Kidney glomerular epithelial cell (primary cell): ENCODE measurements at places on chromosomes 11 and 22.

GRCh38 chr22:26574001-26574723 is 15.8 kb downstream of the TPST2 start:
- DNase-seq: no peak

DNA sequence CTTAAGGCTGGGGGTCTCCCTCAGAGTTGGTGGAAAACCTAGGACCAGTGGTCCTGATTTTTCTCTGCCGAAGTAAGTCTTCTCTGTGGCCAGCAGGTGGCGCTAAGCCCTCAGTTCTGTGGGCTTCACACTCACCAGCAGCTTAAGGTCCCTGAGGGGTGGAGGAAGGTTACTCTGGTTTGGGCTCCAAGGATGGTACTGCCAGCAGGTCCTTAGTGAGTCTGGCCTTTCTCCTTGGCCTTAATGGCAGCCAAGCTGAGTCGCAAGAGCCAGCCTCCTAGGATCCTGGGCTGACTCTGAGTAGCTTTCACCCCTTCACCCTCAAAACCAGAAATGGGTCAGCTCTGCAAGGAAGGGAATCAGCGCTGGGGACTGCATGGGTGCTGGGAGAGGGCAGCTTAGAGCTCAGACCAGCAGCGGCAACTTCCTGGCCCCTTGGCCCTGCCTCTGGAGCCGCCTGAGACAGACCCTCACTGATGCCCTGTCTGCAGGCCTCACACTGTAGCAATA is 4.4 kb downstream of the KCNJ11 start:
- peak; percentile 59 for DNase-seq

GRCh38 chr11:77084581-77085191 is 17.9 kb downstream of the CAPN5 start:
- DNase-seq: no peak

- DNase-seq: no peak
Observed at GRCh38 chr11:76278526-76278925, 72.2 kb upstream of the WNT11 start.

DNA sequence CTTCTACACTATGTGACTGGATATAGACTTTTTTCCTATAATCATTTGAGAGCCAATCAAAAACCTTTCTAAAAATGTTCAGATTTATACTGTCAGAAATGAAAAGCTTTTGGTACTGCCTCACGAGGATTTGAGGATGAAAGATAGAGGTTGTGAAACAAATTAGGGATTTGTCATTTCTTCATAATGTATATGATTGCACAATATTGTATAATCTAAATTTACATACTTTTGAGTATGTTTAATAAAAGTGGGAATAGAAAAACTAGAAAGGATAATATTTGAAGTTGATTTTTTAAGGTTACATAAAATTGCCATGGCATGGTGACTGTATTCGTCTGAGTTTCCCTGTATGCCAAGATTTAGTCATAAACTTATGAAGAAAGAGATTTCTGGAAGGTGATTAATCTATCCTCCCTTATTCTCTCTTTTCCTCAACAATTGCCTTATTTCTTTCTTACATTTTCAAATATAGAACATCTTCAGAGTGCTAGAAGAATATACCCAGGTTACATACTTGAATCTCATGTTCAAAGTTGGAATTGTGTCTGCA is 56.2 kb downstream of the CASP12 start:
- DNase-seq: no peak

DNA sequence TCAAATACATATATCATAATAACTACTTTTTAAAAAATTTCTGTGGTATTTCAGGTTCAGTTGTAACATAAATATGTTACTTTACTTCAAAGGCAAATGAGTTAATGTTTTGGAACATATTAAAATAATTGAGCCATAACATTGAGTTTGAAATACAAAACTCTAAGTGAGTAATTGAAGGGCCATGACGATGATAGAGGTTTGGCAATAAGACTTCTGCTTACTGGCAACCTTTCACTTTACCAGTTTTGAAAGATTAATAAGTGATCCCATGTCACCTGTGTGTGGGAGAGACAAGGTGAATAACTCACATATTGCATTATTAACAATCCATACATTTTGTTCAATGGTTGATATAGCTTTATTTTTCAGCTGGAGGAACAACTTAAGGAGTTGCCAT is 144.4 kb downstream of the GRIA4 start:
- no peak for DNase-seq

DNA sequence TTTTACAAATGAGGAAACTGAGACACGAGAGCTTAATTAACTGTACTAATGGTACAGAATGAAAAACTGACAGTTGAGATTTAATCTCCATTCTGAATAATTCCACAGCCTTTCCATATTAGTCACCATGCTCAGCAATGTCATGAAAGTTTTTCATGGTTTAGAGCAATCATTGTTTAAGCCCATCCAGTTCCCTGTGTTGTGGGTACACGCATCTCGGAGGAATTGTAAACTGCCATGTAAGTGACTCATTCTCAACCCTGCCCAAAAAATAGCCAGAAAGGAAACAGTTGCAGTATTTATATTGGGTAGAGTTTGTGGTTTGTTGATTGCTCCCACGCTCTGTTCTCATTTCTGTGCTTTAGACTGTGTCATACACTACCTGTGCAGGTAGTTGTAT is 1790.8 kb downstream of the LRRC4C start:
- DNase-seq: no peak

DNA sequence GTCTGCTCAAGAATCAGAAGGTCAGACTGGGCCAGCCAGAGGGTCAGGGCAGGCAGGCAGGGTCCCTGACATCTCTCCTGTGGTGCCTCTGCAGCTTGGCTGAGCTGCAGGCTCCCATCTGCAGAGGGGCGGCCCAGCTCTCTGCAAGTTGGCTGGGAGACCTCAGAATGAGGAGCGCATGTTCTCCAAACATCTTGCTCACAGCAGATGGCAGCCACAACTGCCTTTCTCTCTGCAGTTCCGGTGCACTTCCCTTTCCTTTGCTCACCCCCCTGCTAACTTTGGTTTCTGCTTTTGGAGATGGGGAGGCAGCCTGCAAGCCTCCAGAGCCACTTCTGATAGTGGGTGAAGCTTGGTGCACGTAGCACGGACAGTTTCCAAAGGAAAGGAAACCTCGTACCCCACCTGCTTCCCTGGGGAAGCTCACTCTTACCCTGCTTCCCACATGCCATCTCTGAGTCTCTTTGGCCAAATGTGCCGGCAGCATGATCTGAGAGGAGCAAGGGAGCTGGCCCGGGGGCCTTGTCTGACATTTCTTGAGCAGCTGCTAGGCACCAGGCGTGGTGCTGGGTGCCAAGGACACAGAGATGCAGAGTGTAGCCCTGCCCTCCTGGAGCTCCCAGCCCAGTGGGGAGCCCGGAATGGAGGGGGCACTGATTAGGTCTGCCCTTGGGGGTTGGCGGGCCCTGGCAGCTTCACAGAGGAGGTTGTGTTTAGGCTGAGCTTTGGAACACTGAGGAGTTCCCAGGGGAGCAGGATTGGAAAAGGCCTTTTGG is 18.2 kb downstream of the DAGLA start:
- DNase-seq: no peak

GRCh38 chr11:17383461-17383860 is 5.0 kb downstream of the KCNJ11 start:
- DNase-seq: no peak

GRCh38 chr11:34881900-34882299 is 34.3 kb downstream of the APIP start:
- no peak for DNase-seq

GRCh38 chr11:67538823-67539505 is 15.7 kb upstream of the CABP2 start:
- DNase-seq: no peak

DNA sequence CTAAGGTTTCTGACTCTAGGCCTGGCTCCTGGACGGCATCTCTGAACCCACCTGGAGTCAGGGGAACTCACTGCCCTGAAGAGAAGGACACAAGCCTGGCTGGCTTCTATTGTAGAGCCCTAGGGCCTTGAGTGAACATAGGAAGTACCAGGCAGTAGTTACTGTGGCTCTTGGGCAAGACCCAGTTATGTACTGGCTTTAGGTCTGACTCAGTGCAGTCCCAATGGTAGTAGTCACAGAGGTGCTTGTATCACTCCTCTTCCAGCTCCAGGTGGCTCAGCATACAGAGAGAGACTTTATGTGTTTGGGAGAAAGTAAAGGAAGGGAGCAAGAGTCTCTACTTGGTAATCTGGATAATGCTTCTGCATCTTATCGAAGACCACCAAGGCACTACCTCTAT is 13.9 kb upstream of the PAK1 start:
- DNase-seq: no peak
